Activated B cell treated with CpG ODN at 0.5 μM for 24 hours (primary cell): ENCODE measurements at places on chromosomes 4 and X.

DNA sequence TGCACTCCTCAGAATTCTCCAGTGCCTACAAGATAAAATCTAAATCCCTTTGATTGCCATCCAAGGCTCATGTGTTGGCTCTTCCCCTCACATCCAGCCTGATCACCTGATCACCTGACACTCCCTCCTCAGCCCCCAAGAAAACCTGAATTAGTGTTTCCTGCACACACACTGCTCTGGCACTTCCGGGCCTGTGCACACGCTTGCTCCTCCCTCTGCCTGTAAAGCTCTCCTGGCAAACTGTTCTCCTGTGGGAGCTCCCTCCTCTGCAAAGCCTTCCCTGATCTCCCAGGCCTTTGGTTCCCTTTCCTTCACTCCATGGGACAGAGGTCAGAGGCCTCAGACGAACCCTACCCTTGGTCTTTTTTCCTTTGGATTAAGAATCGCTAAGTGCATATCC, 19.9 kb downstream of the PHKA2 start:
- DNase-seq = no peak

DNA sequence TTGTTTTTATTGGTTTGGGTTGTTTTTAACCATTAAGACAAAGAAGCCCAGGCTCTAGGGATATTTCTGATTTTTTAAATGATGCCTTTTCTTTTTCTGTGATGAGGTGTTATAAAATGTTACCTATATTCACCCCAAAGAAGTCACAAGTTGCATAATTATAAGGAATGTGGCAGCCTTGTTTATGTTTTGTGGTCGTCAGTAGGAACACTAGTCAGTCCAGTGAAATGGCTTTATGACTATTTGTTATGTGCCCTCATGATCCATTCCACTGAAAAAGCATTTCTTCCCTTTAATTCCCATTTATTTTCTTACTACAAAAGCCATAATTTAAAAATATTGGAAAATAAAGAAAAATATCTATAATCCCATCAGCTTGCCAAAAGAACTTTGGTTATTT, 34.4 kb downstream of the CC2D2A start:
- DNase-seq = no peak

DNA sequence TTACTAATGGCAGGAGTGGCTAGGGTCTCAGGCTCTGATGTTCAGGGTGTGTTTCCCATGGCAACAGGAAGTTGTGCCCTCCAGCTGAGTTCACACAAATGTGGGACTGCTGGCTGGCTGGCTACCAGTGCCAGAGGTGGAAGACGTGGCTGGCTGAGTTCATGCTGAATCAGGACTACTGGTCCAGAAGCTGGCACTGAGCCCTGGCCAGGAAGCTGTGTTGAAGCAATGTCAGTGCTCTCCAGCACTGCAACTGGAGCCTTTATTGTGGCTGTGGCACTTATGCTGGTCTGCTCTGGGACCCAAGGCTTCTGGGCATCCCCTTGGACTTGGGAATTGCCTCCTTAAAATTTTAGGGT, 42.0 kb upstream of the ZXDA start:
- DNase-seq = no peak

DNA sequence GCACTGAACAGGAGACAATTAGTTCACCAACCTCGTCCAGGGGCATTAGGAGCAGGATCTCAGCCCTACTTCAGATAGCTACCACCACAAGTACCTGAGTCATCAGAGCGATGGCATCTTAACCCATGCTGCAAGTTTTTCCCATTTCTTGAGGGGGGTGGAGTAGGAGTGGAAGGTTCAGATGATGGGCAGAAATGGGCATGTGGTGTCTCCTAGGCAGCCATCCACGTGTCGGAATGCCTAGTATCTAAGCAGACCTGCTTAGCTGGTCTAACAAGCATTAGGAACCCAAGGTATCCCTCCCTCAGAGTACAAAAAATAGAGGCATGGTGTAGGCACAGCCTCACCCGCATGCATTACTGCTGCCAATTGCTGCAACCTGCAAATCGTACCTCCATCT, 159.1 kb upstream of the DGKK start:
- no peak for DNase-seq

- no peak for DNase-seq
These were observed 20.9 kb upstream of the ING2 start for GRCh38 chr4:183483997-183484396.

GRCh38 chr4:39480902-39481695, 22.2 kb downstream of the LIAS start:
- no peak for DNase-seq

DNA sequence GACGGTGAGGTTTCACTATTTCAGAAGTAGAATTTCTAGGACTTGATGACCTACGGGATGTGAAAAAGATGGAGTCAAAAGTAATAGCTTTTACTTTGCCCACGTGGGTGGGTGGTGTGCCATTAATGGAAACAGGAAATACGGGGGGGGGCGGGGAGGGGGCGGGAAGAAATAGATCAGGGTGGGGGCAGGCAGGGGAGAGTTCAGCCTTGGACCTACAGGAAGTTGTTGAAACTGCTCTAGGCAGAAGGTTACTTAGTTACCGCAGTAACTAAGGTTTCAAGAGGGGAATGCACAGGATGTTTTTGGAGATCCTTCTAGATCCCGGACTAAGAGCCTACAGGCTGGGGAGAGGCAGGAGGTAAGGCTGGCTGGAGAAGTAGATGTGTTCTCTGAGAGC, 3.6 kb upstream of the FHL1 start:
- DNase-seq = no peak

DNA sequence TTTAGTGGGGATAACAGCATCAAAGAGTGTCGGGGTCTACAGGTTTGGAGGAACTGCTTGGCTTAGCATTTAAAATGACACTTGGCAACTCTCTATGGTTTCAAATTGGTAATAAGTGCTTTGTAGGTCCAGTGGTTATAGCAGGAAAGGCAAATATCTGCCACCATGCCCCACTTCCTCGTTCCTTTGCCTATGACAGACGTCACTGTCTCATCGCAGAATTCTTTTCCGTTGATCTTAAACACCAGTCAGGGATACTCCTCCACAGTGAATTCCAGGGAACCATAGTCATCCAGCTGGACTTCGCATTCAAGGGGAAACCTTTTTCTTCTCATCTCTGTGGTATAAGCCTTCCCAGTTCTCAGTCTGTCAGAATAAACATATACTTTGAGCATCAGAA, 319.1 kb downstream of the GPAT3 start:
- DNase-seq = no peak

DNA sequence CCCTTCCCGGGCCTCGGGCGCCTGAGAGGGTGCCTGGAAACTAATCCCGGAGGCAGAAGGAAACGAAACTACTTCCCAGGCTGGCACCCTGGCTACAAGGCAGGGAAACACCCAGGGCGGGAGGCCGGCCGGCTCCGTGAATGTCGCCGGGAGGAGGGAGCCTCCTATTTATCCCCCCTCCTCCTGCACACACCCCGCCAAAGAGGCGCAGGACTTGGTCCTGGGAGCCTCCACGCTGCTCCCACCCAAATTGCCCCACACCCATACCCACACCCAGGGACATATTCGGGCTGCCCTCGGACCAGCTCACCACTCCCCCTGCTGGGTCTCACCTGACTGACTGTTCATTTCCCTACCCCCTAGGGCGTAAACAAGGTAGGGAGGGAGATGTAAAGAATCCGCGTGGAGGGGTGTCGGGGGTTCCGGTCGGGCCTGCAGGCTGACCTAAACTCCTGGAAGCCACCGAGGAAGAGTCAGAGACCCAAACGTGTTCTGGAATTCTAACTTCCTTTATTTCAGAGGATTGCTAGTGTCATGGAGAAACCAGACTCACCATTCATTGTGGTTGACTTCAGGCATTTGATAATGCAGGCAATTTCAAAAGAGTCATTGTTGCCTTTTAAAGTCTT, at the start of gene BTC:
Gene BTC (minus strand): TSS at position 142 of the 629 bp plus-strand sequence. CDS start 198 bp downstream, outside the sequence.
- DNase-seq = no peak

- DNase-seq = no peak
These were observed 90.2 kb upstream of the DCLK2 start for GRCh38 chr4:149988087-149988410.

- DNase-seq = no peak
These were observed at the start of gene PDGFRA for GRCh38 chr4:54228961-54229501. TSS of gene PDGFRA (plus strand) at chr4:54229293. CDS start at chr4:54258769, 29,476 bp downstream.

DNA sequence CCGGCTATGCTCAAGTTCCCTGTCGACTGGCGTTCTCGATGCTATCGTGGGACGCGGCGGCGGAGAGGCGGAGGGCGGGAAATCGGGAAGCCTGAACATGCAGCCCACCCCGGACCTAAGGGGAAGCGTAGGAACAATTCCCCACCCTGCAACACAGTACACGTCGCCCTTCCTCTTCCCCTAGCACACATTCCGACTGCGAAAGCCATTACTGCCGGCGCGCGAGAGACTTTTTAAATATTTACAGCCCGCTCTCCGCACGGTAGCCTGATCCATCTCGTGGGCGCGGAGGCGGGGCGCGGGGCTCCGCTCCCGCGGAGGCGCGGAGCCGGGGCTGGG, 48.1 kb upstream of the BCOR start:
- DNase-seq = no peak

DNA sequence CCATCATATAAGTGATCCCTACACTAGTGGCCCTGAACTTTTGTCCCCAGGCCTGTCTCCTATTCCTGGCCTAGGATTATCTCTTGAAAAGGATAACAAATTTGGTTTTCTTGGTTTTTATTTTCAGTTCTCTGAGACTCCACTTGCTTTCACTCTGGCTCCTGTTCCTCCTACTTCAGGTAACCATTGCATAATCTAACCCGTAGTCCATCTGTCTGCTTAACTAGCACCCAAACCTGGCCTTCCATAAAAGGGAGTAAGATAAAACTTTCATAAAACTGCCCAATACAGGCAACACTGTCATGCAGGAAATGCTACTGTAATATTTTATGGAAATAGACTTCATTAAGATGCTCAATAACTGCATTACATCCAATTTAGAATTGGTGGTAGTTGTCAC, 52.1 kb upstream of the RAP1GDS1 start:
- no peak for DNase-seq

DNA sequence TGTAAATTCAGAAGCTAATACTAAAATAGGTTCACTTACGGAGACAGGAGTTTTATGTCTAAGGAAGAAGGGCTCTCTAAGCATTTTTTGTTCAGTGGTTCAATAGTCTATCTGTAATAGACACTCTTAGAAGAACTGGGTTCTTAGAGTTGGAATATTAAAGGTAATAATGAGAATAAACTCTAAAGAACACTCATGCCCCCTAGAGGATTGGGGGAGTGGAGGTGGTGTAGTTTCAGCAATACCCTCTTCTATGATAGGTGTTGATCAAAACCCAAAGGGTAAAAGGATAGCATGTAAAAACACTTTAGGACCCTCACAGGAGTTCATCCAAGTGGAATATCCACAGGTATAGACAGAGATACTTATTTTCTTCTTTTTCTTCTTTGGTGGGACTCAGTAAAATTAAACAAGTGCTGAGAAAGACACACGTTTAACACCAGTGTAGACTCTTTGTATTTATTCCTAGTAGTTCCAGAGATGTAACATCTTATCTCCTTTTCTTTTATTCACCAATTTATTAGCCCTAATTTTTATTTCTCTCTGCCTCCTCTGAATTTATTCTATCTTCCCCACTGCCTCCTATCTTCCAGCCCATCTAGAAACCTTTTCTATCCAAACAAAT, 25.7 kb upstream of the MND1 start:
- no peak for DNase-seq

- DNase-seq = peak; percentile 57
These were observed 2.1 kb downstream of the ELOVL6 start for GRCh38 chr4:110196206-110196870.

DNA sequence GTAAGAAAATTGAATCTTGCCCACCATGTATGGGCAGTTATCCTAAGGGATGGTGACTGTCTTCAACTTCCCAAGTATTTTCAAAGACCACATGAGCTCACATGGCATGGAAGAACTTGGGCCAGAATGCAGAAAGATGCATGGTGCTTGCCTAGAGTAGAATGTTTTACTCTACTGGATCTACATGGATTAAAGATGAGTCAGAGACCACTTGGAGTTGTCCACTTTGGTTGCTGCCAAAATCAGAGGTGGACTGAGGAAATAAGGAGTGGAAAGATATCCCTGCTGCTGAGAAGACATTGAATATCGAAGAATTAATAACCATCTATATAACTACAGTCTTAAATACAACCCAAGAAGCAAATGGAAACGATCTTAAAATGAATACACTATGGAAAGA, 498.1 kb downstream of the NLGN4X start:
- DNase-seq = no peak

GRCh38 chr4:176959980-176960379, 167.3 kb upstream of the VEGFC start:
- DNase-seq = no peak

- no peak for DNase-seq
These were observed 62.0 kb downstream of the ASMT start for GRCh38 chrX:1676866-1677265.

DNA sequence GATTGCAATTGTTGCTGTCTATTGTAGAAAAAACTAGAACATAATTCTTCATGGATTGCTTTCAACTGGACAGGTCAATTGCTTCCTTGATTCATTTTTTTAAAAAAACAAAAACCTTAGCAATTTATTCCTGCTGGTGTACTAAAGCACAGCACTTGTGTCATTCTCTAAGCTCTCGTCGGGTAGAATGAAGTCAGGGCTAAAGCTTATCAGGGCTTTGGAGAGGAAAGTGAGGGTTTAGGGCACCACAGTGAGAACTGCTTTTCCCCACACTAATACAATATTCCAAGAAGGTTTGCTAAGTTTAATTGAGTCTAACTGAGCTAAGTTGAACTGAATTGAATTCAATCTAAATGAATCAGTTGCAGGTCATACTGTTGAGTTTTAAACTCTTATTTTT, 76.4 kb upstream of the TLR3 start:
- no peak for DNase-seq

DNA sequence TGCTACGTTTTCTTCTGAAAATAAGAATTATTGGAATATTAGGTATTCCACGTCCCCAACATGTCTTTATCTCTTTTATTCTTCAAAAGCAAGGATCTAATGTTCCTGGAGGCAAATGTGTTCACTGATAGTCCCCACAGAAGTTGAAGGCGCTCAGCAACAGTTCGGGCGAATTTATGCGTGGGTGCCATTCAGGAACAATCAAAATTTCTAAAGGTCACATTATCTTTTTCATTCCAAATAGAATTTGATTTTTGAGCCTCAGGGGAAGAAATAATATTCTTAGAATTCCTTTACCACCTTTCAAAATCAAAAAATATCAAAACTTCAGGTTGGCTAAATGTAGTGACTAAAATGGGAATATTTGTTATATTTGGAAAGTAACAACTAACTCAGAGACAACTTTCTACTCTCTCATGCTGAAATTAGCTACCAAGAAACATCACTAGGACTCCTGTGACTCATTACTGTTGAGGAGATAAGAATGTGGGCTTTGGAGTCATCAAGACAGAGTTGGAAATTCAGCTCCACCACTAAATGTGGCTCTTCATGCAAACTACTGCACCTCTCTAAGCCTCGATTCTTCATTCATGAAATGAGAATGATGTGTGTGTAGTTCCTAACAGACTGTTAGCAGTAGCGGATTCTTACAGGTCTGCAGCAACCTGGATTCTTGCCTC, 72.3 kb upstream of the KIT start:
- DNase-seq = no peak
